Type B pancreatic cell (in vitro differentiated cells): ENCODE measurements at places on chromosomes 3 and 15. TPM values are rescaled to one million over a fixed set of nuclear protein-coding genes. Genes with fewer than 3 reads are reported as not detected.

The TGM4 gene
- not detected in 2 replicates for total RNA-seq

The POLR2H gene
- total RNA-seq = 87.8 and 90.5 TPM in 2 replicates

The SLC12A1 gene
- 0.05 and 0.53 TPM in 2 replicates for total RNA-seq

The OR5K2 gene
- not detected in 2 replicates for total RNA-seq

The HHLA2 gene
- 2.3 and 3.9 TPM in 2 replicates for total RNA-seq

The NFKBIZ gene
- 54.1 and 87.6 TPM in 2 replicates for total RNA-seq

The PPM1L gene
- total RNA-seq = 28.7 and 29.4 TPM in 2 replicates

The EIF1B gene
- 55.2 and 81.8 TPM in 2 replicates for total RNA-seq

The DAPK2 gene
- total RNA-seq = 3.4 and 5.0 TPM in 2 replicates

The NRROS gene
- 0.50 and 0.68 TPM in 2 replicates for total RNA-seq

The TERC gene
- total RNA-seq = 2.3 and 11.7 TPM in 2 replicates

The DUOX1 gene
- 5.5 and 11.1 TPM in 2 replicates for total RNA-seq

The IVD gene
- 31.9 and 86.6 TPM in 2 replicates for total RNA-seq

The HESX1 gene
- total RNA-seq = 0.40 and 1.7 TPM in 2 replicates

The ITPKA gene
- 1.5 and 1.9 TPM in 2 replicates for total RNA-seq

The MASP1 gene
- 1.6 and 1.7 TPM in 2 replicates for total RNA-seq

The MITF gene
- 3.2 and 8.7 TPM in 2 replicates for total RNA-seq

The AQP9 gene
- total RNA-seq = not detected in 2 replicates

The CHRM5 gene
- not detected in 2 replicates for total RNA-seq

The INO80 gene
- 19.7 and 22.3 TPM in 2 replicates for total RNA-seq

The C3orf22 gene
- not detected in 2 replicates for total RNA-seq

The USP4 gene
- total RNA-seq = 48.1 and 48.8 TPM in 2 replicates

The GOLGA6L10 gene
- total RNA-seq = 2.7 and 6.3 TPM in 2 replicates

The ISL2 gene
- total RNA-seq = 1.2 and 4.5 TPM in 2 replicates

The CCDC12 gene
- 46.7 and 49.7 TPM in 2 replicates for total RNA-seq

The WDR49 gene
- 0.48 and 1.2 TPM in 2 replicates for total RNA-seq

The FOXL2 gene
- total RNA-seq = 0.75 and 0.81 TPM in 2 replicates

The ANO10 gene
- 32.5 and 40.3 TPM in 2 replicates for total RNA-seq

The ACOX2 gene
- total RNA-seq = 5.6 and 6.9 TPM in 2 replicates

The FOXB1 gene
- 0.60 TPM in 1 of 2 replicates, not detected in the other for total RNA-seq

The ARPP21 gene
- 1.4 and 3.5 TPM in 2 replicates for total RNA-seq

The PGBD4 gene
- 2.2 and 2.4 TPM in 2 replicates for total RNA-seq

The ALDH1A3 gene
- total RNA-seq = 13.0 and 14.4 TPM in 2 replicates

The AKAP13 gene
- 60.5 and 75.7 TPM in 2 replicates for total RNA-seq

The THAP10 gene
- total RNA-seq = 2.7 and 5.3 TPM in 2 replicates

The PPCDC gene
- 19.1 and 23.6 TPM in 2 replicates for total RNA-seq
